ENCODE measurements at places on chromosomes 1 and 21.

DNA sequence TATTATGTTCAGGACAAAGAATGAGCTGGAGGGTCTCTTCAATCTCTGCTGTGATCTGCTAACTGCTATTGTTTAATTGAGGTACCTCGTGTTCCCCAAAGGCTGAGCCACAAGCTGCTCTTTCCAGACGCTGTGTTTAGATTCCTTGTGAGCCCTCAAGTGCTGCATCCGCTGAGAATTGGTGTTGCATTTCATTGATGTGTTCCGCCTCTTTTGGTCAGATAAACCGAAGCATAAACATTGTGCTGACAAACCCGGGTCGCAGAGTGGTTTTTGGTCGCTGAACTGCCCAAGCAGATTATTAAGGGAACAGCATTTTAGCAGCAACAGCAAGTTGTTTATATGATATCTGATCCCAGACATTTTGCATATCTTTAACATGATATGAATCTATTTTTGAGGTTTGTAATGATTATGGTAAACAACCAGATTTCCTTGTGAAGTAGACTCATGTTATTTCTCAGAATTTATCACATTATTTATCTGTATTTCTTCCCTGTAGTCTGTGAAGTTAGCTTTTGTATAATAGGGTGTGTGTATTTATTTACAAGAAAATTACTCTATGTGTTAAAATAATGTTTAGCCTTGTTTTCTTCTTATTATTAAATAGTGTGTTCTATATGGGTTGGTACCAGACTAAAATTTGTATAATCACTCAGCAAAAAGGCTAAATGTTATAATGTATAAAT is 217.2 kb upstream of the C1orf105 start:
- DNase-seq, result no peak

DNA sequence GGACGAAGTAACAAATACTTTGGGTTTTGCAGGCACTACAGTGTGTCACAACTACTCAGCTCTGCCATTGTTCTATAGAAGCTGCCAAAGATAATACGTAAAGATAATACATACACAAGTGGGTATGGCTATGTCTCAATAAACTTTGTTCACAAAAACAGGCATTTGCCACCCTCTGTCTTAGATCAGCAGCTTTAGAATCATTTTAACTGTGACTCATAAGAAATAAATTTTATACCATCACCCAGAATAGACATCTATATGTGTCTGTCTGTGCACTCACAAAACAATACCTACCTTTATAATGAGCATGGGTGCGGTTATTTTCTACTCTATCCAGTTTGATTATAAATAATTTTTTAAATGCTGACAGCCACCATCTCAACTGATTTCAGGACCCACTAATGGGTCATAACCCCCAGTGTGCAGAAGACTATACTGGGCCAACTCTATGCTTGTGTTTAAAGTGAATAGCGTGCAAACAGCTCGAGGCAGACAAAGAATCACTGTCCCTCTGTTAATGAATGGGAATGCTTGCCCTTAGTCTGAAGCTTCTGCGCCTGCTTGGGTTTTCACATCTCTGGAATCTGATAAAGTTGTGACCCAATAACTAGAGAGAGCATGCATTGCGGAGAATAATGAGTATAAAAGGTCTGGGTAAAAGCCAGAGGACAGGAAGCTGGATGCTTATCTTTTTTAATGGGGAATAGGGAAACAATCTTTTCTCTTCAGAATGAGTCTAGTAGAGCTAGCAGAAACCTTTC is 216.2 kb downstream of the PLPP3 start:
- no peak for DNase-seq

DNA sequence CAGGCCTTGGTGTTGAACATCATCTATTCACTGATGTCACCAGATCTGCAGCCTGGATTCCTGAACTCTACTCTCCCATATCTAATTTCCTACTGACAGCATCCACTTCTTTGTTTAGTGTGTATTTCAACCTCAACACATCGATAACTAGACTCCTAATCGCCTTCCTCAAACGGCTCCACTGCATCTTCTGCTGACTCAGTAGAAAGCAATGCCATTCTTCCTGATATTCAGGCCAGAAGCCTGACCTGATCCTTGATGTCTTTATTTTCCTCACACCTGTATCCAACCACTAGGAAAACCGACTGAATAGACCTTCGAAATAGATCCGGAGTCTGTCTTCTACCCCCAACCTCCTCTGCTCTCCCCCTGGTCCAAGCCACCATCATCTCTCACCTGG is 466.9 kb downstream of the PCP4 start:
- no peak for DNase-seq

DNA sequence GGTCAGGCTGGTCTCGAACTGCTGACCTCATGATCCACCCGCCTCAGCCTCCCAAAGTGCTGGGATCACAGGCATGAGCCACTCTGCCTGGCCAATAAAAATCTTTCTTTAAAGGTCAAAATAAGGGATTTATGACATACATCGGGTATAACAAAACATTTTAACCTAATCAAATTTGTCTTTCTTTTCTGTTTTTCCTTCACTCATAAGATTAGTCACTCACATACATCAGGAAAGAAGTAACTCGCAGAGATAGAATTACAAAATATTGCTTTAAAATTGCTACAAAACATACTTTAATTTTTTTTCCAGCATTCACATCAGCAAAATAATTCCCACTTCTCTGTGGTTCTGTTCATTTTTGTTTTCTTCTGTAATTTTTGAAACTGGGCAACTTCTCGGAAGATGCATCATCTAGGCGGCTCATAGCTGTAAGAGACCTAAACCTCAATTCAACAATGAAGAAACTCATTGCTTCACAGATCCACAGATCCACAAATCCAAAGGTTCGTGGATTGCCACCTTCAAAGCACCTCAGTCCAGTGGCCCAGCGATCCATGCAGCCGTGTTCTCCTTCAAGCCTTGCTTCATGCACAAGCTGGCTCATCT is 39.7 kb downstream of the NEK2 start:
- no peak for DNase-seq

GRCh38 chr1:48853006-48853405 is 76.3 kb upstream of the BEND5 start:
- no peak for DNase-seq

DNA sequence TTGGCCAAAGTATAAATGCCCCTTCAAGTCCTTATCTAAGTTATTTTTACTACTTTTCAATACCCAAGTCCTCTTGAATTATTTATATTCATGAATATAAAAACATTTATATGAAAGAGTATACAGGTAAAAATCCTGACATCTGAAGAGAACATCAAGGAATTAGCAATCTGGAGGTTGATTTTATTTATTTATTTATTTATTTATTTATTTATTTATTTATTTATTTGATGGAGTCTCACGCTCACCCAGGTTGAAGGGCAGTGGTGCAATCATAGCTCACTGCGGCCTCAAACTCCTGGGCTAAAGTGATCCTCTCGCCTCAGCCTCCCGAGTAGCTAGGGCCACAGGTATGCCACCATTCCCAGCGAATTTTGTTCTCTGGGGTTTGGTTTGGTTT is 93.2 kb downstream of the ZZZ3 start:
- DNase-seq, result no peak

DNA sequence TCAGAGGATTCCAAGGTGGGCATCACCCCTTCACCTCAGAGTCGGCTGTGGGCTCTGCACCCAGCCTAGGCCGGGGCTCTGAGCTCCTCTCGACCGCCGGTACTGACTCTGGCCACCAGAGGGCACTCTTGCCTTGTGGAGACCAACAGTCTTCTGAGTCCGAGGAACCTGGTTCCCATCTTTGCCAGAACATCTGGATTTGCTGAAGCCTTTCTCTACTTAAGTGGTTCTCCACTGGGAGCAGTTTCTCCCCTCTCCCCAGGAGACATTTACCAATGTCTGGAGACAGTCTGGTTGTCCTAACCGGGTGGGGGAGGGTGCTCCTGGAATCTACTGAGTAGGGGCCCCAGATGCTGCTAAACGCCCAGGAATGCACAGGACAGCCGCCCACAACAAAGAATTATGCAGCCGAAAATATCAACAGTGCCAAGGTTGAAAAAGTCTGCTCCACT is 9.4 kb downstream of the ETV3L start:
- DNase-seq, result peak; percentile 78

- no peak for DNase-seq
Measured at GRCh38 chr1:221170171-221170570, 290.9 kb downstream of the HLX start.

GRCh38 chr1:167441222-167441621 is 77.1 kb downstream of the CD247 start:
- no peak for DNase-seq

- DNase-seq, result peak; percentile 28
Measured at GRCh38 chr1:117060441-117061317, 553 bp downstream of the TTF2 start.

- DNase-seq, result peak; percentile 38
Measured at GRCh38 chr1:53172426-53173128, 24.0 kb upstream of the CPT2 start.

- DNase-seq, result no peak
Measured at GRCh38 chr1:246632281-246633168, 66.3 kb downstream of the CNST start.

- no peak for DNase-seq
Measured at GRCh38 chr21:31837618-31838390, 35.0 kb upstream of the HUNK start.

DNA sequence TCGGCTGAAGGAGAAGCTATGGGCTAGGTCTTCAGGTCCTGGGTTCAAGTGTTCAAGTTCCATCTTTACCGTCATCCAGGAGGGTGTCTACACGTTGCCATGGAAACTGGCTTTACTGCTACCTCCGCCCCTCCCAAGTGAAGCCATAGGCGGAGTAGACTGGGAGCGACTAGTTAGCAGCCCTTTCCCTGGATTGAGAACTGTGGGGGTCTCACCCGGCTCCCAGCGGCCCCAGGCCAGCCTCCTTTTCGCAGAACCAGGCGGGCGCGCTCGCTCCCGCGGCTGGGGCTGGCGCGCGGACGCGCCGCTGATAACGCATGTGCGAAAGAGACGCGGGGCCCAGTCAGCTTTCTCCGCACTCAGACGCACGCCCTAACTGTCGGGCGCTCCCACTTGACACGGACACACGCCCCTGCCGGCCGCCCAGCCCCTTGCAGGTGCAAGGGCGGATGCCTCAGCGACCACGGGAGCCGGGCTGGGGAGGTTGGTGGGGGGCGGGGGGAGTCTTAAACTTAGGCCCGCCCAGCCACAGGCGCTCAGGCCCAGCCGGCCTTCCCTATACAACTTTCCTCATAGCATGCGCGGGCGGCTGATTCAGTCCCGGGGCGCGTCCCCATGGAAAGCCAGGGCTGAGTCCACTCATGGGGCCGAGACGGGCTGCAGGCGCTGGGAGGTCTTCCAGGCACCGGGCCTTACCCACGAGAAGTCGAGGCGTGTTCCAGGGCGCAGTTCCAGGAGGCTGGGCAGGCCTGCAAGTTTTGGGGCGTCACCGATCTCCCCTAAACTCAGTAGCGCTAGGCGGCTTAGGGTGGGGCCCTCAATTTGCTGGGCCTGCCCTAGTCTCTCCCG is 7.4 kb downstream of the EFNA4 start:
- no peak for DNase-seq

- no peak for DNase-seq
Measured at GRCh38 chr1:116111524-116112021, 374 bp downstream of the MAB21L3 start.

DNA sequence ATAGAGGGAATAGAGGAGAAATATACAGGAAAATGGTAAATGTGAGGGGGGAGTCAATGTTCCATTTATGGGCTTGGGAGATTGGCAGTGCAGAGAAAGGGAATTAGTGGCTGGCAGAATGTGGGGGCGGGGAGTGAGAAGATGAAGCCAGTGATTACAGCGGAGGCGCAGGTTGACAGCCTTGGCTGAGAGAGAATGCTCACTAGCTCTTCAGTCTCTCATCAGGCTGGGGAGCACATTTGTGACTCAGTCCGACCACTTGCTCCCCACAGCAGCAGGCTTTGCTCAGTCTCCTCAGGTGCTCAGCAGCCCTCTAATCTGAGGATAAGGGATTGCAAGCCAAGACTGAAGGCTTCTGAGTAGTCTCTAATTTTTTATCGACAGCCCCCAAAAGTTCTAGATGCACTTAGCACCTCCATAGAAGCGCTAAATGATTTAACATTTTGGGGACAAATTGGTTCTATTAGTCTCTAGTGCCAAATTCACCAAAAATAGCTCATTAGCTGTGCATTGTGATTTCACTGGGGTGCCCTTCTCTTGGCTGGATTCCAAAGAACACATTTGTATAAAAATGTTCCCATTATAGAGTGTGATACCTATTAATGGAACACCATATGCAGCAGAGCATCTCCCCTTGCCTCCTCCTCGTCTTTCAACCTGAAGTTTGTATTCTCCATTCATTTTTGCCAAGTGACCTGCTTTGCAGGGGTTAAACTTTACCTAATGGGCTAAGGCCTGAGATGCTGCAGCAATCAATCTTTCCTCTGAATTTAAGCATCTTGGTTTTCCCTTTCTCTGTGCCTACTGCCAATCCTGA is 191.8 kb downstream of the ZNF326 start:
- no peak for DNase-seq

DNA sequence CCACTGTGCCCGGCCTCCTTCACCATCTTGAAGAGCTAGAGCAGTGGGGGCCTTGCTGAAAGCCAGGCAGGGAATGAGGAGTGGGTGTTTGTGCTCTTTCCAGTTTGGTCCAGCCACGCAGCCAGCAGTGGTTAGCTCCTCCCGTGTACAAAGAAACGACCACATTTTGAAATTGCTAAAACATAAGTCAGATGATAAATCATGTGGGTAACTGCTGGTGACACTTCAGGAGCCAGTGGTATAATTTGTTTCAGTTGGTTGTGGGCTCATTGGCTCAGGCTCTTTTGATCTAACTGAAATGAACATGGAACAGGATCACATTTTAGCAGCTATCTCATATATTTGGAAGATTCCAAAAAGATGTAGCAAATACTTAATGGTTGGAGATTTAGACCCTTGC is 87.6 kb downstream of the MTR start:
- no peak for DNase-seq

- DNase-seq, result no peak
Measured at GRCh38 chr1:236645016-236645680, 40.8 kb upstream of the HEATR1 start.

- no peak for DNase-seq
Measured at GRCh38 chr1:169027607-169028320, 78.7 kb upstream of the ATP1B1 start.

GRCh38 chr1:108082738-108083562 is 117.2 kb downstream of the SLC25A24 start:
- DNase-seq, result no peak

DNA sequence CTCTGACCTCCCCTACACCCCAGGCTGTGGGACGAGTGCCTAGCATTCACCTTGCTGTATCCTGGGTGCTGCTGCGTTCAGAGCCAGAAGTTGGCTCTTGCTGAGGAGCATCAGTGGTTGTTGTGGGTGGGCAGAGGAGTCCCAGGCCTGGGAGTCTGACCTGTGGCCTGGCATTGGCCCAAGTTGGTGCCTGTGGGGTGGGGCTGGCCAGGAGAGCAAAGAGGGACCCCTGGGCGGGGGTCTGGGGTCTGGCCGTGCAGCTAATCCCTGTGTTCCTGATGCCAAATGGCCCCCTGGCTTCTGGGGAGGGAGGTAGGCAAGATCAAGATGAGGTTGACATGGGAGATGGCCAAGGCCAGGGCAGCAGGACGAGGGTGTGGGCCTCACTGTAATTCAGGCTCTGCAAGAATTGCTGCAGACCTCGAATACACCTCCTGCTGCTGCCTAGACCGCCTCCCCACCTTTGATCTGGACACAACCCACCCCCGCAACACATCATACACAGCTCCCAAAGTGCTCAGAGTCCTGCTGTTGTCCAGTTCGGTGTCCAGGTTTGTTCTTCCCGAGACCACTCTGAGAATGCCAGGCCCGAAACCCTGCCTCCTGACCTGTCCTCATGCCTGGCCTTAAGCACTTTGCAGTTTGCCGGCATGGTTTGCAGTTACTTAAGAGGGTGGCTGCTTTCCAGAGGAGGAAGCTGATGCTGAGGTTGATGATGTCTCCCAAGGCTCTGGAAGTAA is 28.7 kb downstream of the CDK18 start:
- no peak for DNase-seq
